ENCODE measurements at places on chromosomes 7 and 10. TPM values are rescaled to one million over a fixed set of nuclear protein-coding genes. Genes with fewer than 3 reads are reported as not detected.
A peak's percentile ranks its signal among the peaks of the same experiment; 100 is the strongest.

OR2A1 gene
- 0.19 TPM for total RNA-seq

HK1 gene
- 315 TPM for total RNA-seq

NYAP1 gene
- total RNA-seq: 0.22 TPM

NANOS1 gene
- total RNA-seq: 10.3 TPM

TMEM26 gene
- 0.16 TPM for total RNA-seq

FZD1 gene
- total RNA-seq: 23.1 TPM

GLI3 gene
- 10.5 TPM for total RNA-seq

- DNase-seq: no peak
Measured at GRCh38 chr7:84510505-84510904, 315.9 kb upstream of the SEMA3A start.

DNA sequence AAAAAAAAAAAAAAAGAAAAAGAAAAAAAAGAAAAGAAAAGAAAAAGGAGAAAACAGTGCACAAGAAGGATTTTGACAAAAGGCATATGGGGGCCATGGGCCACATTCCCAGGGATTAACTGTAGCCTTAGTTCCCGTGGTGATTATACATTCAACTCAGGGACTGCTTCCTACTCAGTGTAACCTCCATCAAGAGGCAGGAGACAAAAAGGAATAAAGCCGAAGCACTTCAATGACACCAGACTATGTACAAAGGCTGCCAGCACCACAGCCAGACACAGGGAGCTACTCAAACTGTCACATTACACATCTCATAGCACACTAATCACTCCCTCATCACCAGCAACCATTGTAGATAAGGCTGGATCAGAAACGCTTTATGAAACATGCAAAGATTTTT lies 5.1 kb upstream of the PMPCB start:
- no peak for DNase-seq

GRCh38 chr7:12796397-12797127 lies 109.1 kb downstream of the ARL4A start:
- DNase-seq: no peak

DNA sequence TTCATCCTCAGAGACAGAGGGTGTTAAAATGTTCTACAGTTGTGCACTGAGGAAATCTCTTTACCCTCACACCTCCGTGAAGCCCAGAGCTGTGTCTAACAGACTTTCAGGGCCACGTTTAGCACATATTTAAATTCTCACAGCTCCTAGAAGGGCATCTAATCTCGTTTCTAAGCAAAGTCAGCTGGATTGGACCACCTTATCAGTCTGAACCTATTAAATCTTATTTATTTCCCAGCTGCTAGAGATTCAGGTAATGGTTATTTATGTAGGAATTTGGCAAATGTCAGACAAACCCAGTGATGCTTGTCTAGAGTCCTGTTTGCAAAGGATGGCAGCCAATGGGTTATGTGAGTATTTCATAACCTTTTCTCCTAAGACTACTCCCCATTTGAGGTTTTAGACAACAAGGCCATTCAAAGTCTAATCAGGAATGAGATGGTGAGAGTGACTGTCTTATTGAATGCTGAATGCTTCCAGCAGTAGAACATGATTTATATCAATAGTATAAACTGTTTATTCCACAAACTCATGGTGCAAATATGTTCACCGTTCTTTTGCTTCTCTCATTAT lies 54.8 kb upstream of the EXOC4 start:
- DNase-seq: no peak

DNA sequence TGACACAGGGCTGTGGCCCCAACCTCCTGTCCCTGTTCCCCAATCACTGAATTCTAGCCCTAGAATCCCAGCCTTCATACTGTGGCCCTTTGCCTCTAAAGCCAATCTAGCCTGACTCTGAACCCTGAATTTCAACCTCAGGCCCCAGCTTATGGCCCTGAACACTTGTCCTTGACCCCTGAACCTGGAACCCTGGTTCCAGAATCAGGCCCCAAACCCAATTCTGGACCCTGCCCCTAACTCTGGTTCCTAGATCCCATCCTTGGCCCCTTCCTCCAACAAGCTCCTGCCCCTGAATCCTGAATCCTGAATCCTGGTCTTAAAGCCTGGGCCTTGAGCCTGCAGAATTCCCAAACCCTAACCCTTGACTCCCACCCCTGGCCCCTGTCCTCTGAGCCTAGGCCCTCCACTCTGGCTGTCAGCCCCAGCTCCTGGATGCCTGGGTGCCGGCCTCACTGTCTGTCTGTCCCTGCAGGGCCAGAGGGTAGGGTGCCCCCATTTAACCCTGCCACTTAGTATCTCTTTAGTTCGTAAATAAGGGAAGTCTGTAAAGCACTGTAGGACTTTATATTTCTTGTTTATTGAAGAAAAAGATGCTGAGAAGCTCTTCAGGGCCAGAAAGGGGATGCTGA lies 1.3 kb downstream of the INPP5A start:
- no peak for DNase-seq

- no peak for DNase-seq
Measured at GRCh38 chr7:116776046-116776445, 86.3 kb upstream of the CAPZA2 start.

GRCh38 chr10:124721330-124722045 lies 22.7 kb downstream of the FAM53B start:
- DNase-seq: no peak

DNA sequence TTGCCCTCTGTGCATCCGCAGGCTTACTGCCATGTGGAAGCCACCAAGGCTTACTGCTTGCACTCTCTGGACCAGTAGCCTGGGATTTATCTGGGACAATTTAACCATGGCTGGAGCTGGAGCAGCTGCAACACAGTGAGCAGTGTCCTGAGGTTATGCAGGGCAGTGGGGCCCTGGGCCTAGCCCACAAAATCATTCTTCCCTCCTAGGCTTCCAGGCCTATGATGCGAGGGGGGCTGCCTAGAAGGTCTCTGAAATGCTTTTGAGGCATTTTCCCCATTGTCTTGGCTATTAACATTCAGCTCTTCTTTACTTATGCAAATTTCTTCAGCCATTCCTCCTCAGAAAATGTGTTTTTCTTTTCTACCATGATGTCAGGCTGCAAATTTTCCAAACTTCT lies 313.6 kb upstream of the CDC14C start:
- no peak for DNase-seq

GRCh38 chr7:147081117-147081516 lies 964.5 kb downstream of the CNTNAP2 start:
- no peak for DNase-seq

DNA sequence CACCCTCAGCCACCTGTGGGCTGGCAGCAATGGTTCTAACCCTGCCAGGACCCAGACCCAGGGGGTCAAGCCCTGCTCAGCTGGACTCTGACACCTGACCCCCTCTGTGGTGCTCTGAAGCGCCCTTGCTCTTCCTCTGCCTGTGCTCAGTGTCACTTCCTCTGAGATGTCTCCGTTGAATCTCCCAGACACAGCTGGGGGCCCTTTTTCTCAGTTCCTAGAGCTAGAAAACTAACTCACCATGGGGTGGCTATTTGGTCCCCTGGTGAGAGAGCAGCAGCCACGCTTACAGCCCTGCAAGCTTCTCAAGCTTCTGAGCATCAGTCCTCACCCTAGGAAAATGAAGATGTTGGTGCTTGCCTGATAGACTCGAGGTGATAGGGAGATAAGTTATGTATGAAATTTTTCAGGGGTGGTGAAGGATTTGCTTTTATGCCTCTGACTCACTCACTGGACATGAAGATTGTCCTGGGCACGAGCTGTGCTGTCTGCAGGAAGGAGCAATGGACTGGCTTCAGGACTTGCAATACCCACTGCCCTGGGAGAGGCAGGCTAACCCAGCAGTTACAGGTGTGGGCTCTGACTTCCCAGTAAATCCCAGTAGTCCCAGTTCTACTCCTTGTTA lies 29.6 kb downstream of the COL13A1 start:
- no peak for DNase-seq

DNA sequence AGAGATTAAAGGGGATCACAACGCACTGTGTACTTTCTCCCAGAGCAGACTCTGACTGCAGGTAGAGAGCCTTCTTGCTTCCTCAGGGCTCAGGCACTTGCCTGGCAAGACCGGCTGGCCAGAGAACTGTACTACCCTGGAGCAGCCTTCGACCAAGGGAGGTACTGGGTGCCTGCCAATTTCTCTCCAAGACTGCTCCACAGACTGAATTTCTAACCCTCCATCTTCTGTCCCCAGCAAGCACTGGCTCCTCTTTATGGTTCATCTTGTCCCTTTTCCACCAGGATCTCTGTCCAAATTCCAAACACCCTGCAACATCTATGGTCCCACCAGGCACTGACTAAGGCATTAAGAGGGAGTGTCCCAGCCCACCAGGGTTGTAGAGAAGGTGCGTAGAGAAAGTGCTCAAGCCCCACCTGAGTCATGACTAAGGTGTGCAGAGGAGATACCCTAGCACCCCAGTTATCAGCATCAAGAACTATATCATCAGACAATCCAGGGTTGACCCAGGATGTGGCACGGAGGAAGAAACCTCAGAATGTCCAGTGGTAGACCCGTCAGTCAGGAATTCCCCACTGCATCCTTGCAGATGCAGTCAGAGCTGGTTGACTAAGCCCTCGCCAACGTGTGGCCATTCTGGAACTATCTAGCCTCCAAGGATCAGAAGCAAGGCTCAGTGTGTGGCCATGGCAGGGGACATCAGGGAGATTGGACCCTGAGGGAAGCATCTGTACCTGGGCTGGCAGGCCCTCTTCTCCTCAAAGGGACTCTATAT lies 60.9 kb upstream of the CAMK2B start:
- peak; percentile 29 for DNase-seq

DNA sequence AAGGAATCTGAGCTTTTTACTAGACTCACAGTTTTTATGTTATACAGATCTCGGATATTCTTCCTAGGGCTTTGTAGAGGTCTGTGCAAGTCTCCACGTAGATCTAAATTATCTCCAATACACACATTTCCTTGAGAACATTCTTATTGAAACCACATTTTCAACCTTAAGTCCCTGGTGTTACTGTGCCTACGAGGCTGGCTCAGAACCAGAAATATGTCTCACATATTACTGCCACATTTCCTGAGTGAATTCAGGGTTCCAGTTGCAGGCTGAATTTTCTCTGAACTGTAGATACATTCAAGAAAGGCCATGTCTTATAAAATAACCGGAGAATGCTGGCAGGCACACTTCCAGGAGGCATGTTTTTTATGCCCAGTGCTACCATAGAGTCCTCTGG lies 46.5 kb downstream of the INHBA start:
- DNase-seq: no peak

- no peak for DNase-seq
Measured at GRCh38 chr10:109467551-109467950, 455.8 kb downstream of the XPNPEP1 start.

DNA sequence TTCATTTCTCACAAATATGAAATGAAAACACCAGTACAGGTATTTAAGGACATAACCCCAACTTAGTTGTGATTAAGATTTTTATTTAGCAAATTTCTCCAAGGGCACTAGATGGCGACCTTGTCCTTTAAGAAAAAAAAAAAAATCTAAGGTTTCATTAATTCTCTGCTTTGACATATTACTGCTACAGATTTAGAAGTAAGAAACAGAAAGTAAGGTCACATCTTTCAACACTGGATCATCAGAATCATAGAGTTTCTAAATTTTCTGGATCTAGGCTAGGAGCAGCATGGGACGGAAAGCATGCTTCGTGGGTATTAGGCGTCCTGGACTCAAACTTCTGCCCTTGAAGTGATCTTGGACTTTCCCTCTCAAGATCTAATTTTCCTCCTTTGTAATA lies 85.5 kb upstream of the PRKG1 start:
- no peak for DNase-seq

GRCh38 chr10:34489973-34490745 lies 324.9 kb downstream of the PARD3 start:
- no peak for DNase-seq

GRCh38 chr7:137757146-137757925 lies 89.4 kb downstream of the DGKI start:
- DNase-seq: no peak

Measured in cardiac septum (tissue), 1 donor.